ENCODE measurements at places on chromosomes 3 and 15.

DNA sequence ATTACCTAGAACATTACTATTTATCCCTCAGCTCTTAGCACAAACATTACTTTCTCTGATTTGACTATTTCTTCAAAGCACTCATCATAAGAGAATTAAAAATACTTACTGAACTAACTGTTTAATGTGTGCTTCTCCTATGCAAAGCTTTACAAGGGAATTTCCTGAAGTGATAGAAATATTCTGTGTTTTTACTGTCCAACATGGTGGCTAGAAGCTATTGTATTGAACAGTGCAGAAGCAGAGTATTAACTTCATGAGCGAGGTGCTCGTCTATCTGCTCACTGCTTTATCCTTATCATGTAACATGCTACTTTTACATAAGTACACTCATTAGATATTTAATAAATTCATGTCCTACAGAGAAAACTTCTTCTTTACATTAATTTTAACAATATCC is 239.1 kb downstream of the ISL2 start:
- DNase-seq, result no peak
- no peak overlapping the region for H3K27ac ChIP-seq
- no peaks in the 10 kb centered on the region for H3K4me1 ChIP-seq
- no peaks in the 10 kb centered on the region for H3K36me3 ChIP-seq
- H3K27me3 ChIP-seq, result no peaks in the 10 kb centered on the region
- H3K4me3 ChIP-seq, result no peak overlapping the region

GRCh38 chr3:112004187-112004586 is 5.5 kb downstream of the TAGLN3 start:
- no peak overlapping the region for H3K4me3 ChIP-seq
- DNase-seq, result no peak
- no peaks in the 10 kb centered on the region for H3K36me3 ChIP-seq
- no peaks in the 10 kb centered on the region for H3K27me3 ChIP-seq

DNA sequence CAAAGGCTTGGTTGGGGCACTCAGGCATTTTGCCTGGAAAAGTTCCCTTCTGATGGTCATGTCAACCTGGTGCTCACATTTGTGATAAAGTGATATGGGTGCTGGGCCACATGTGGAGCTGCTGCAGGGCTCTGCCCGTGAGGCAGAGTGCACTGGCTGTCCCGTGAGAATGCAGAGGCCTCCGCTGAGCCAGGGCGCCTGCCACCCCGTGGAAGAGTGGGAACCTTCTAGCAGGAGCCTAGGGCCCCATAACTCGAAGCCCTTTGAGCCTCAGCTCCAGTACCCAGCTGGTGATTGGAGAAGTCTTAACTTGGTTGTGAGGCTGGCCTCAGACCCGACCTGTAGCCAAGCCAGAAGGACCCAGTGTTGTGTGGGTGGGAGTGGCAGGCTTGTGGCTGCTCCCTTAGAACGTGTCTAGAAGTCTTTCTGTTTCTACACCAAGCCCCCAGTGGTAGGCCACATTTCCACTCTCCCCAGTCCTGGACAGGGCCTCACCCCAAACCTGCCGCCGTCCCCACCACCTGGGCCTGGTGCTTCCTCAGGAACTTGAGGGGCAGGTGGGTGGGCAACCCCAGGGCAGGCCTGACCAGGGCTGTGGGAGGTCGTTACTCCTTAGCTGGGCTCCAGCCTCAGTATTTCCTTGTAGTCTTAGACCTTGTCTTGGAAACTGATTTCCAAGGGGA is 19.7 kb downstream of the SEC61A1 start:
- no peak overlapping the region for H3K4me3 ChIP-seq
- peaks cover 13% of the 10 kb centered on the region for H3K4me1 ChIP-seq
- no peak for DNase-seq
- H3K27me3 ChIP-seq, result no peaks in the 10 kb centered on the region

DNA sequence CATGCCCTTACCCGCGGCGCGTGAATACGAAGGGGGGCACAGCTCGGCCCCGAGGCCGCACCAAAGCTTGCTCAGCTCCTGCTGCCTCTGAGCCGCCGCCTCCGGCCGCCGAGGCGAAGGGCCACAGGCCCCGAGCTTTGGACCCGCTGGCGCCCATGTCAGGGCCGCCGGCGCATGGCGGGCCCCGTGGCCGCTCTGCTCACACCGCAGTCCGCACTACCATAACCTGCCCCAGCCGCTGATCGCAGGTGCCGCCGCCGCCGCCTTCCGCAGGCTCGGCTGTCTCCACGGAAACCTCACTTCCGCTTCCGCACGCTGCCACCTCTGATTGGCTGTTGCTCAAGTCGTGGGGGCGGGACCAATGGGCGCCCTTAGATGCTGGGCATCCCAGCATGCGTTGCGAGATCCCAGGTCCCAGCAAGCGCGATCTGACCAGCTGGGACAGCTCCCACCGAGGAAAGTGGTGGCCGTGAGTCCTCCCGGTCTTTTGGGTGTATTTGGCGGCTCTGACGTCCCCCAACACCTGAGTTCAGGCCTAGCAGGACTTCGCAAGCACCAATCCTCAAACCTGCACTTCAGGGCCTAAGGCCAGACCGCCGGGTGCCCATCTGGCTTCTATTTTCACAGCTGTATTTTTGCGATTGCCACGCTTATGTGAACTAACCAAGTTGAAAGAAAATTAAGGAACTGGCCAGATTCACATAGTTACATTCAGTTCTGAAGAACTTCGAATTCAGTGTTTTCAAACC is at the start of gene TUSC2:
TUSC2 (minus strand) TSS at position 281 of the 749 bp plus-strand sequence; CDS start at position 157, 124 bp downstream.
- H3K27me3 ChIP-seq, result no peaks in the 10 kb centered on the region
- 0 out of 2 replicates have a peak, but pooled peaks cover 5% of the 10 kb centered on the region for H3K4me1 ChIP-seq
- DNase-seq, result peak; percentile 99
- peak within 1 kb of the TSS; percentile 94 for H3K4me3 ChIP-seq

- peak; percentile 69 for DNase-seq
- peak overlapping the region; percentile 4 for H3K4me3 ChIP-seq
- no peaks in the 10 kb centered on the region for H3K36me3 ChIP-seq
- H3K4me1 ChIP-seq, result peaks cover 10% of the 10 kb centered on the region
- no peaks in the 10 kb centered on the region for H3K27me3 ChIP-seq
These were observed 22.2 kb downstream of the CFAP20DC start for GRCh38 chr3:59027607-59028006.

DNA sequence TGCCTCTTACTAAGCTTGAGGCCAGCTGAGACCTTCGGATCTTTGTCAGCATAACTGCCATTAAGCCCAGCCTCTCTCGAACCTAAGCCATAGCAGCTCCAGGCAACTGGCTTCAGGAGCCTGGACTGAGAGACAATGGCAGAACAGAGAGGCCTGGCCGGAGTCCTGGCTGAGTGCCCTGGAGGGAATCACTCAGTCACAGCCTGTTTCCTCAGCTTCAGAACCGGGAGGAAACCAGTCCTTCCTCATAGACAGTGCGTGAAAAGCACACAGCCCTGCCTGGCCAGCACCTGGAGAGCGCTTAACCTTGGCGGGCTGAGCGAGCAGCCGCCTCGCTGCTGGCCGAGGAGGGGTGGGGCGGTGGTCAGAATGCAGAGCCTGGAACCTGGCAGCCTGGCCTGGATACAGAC is 21.6 kb downstream of the RNU5B-1 start:
- no peaks in the 10 kb centered on the region for H3K36me3 ChIP-seq
- H3K27ac ChIP-seq, result no peak overlapping the region
- no peaks in the 10 kb centered on the region for H3K4me1 ChIP-seq
- no peak overlapping the region for H3K4me3 ChIP-seq
- no peaks in the 10 kb centered on the region for H3K27me3 ChIP-seq

GRCh38 chr15:59491062-59491461 is 53.1 kb downstream of the FAM81A start:
- no peaks in the 10 kb centered on the region for H3K27me3 ChIP-seq
- H3K4me1 ChIP-seq, result no peaks in the 10 kb centered on the region
- no peak overlapping the region for H3K27ac ChIP-seq
- no peaks in the 10 kb centered on the region for H3K36me3 ChIP-seq

- H3K4me3 ChIP-seq, result no peak overlapping the region
- DNase-seq, result peak; percentile 21
- no peaks in the 10 kb centered on the region for H3K4me1 ChIP-seq
- H3K27ac ChIP-seq, result no peak overlapping the region
- no peaks in the 10 kb centered on the region for H3K36me3 ChIP-seq
- H3K27me3 ChIP-seq, result no peaks in the 10 kb centered on the region
These were observed 10.5 kb upstream of the TM4SF18 start for GRCh38 chr3:149343951-149344350.

GRCh38 chr3:185709251-185709955 is 115.4 kb downstream of the IGF2BP2 start:
- no peak overlapping the region for H3K27ac ChIP-seq
- H3K36me3 ChIP-seq, result no peaks in the 10 kb centered on the region
- no peaks in the 10 kb centered on the region for H3K4me1 ChIP-seq
- DNase-seq, result no peak

DNA sequence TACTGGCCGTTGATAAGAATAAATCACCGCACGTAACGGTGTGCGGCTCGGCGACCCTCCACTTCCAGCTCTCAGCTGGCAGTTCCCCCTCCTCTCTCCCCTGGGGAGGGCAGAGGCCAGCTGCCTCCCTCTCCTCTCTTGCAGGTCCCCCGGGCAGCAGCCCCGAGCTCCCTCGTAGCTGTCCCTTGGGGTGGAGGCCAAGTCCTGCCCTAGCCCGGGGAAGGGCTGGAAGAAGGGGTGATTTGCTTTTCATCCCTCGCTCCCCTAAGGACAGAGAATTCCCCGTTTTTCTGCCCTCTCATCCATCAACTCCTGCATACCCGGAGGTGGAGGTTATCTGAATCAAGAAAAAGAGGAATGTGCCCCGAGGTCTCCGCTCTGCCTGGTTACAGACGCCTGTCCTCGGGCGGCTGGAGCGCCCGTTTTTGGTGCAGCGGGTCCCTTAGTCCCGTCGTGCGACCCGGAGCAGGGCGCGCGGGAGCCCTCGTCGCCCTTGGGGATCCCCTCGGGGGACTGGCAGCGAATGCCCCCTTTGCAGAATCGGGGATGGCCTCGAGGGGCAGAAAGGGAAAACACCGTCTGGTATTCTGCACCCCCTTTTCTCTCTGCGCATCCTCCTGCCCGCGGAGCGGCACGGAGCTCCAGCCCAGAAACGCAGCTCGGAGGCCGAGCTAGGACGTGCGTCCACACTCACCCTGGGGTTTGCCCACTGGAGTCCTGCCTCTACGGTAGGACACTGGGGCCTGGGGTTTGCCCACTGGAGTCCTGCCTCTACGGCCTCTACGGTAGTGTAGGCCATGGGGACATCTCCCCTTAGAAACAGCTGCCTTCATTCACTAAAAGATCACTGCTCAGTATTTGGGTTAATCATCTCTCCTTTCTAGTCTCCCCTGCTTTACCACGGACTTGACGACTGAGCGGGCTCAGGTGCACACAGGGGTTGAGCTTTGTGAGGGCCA is 2.2 kb downstream of the PTPRG start:
- H3K4me1 ChIP-seq, result no peaks in the 10 kb centered on the region
- DNase-seq, result no peak
- no peak overlapping the region for H3K27ac ChIP-seq
- H3K4me3 ChIP-seq, result peak overlapping the region; percentile 93
- no peaks in the 10 kb centered on the region for H3K36me3 ChIP-seq

DNA sequence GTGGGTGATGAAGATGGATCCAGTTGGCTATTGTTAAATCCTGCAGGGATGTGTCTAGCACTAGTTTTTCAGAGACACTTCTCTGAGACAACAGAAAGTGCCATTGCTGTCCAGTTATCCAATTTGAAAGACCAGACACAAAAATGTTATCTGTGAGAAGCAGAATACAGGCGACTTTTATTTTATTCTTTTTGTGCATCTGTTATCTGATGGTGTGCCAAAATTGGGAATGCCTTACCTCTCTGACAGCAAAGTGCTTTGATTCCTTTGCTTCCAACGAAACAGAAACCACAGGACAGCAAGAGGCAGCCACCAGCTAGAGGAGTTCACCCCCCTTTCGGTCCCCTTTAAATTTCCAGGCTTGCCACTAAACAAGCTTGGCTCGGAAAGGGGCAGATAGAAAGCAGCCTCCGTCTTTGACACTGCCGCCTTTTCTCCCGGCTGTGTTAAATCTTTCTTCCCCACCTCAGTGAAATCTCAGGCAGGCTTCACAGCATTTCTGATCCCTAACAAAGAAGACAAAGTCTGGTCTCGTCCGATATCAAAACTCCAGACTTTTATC is 17.7 kb upstream of the PRR20G start:
- 0 out of 2 replicates have a peak, but pooled peaks cover 6% of the 10 kb centered on the region for H3K4me1 ChIP-seq
- DNase-seq, result no peak
- H3K4me3 ChIP-seq, result no peak overlapping the region

DNA sequence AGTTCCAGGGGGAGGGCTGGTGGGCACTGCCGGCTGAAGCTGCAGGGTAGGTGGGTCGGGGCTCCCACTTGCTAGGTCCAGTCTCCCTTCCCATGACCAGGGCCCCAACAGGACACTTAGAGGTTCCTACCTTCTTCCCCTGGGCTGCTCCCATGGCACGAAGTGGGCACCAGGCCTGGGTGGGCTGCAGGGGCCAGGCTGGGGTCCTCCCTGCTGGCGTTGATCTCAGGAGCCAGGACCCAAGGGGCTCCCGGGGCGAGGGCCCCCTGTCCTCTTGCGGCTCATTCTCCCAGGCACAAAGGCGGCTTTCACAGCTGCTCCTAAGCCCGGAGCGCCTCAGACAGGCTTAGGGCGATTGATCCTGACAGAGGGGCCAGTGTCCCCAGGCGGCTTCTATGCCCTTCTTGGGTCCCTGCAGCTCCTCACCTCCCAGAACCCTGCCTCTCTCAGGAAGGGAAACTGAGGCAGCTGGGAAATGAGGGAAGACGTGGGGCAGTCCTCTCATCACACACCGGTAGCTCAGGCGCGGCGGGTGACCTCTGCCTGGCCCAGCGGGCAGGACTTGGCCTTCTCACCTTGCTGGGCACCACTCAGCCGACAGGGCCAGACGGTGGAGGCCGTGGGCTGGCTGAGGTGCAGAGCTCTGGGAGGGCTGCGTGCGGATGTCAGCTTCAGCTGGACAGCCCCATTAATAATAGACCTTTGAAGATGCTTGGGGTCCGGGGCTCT is 39.6 kb downstream of the FAM3D start:
- H3K27ac ChIP-seq, result no peak overlapping the region
- H3K27me3 ChIP-seq, result no peaks in the 10 kb centered on the region
- H3K36me3 ChIP-seq, result no peaks in the 10 kb centered on the region
- H3K4me3 ChIP-seq, result no peak overlapping the region
- no peak for DNase-seq

DNA sequence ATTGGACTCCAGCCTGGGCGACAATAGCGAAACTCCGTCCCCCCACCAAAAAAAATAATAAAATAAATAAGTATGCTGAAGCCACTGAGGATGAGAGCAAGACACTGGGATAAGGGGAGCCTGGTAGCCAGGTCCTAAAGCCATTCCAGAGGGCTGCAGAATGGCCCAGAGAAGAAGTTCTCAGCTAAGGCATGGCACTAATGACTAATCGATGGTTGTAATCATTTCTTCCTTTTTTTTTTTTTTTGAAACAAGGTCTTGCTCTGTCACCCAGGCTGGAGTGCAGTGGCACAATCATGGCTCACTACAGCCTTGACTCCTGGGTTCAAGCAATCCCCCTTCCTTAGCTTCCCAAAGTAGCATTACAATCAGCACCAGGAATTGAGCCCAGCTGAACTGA is 25.6 kb upstream of the ZNF774 start:
- H3K4me3 ChIP-seq, result no peak overlapping the region
- DNase-seq, result no peak
- H3K27ac ChIP-seq, result no peak overlapping the region
- no peaks in the 10 kb centered on the region for H3K4me1 ChIP-seq
- H3K27me3 ChIP-seq, result no peaks in the 10 kb centered on the region
